ENCODE measurements at places on chromosomes 12 and 14.
A peak's percentile ranks its signal among the peaks of the same experiment; 100 is the strongest.

GRCh38 chr12:51635346-51635745 lies 44.3 kb downstream of the SCN8A start:
- no peak for DNase-seq

GRCh38 chr12:90902596-90902995 lies 52.4 kb downstream of the CCER1 start:
- no peak for DNase-seq

DNA sequence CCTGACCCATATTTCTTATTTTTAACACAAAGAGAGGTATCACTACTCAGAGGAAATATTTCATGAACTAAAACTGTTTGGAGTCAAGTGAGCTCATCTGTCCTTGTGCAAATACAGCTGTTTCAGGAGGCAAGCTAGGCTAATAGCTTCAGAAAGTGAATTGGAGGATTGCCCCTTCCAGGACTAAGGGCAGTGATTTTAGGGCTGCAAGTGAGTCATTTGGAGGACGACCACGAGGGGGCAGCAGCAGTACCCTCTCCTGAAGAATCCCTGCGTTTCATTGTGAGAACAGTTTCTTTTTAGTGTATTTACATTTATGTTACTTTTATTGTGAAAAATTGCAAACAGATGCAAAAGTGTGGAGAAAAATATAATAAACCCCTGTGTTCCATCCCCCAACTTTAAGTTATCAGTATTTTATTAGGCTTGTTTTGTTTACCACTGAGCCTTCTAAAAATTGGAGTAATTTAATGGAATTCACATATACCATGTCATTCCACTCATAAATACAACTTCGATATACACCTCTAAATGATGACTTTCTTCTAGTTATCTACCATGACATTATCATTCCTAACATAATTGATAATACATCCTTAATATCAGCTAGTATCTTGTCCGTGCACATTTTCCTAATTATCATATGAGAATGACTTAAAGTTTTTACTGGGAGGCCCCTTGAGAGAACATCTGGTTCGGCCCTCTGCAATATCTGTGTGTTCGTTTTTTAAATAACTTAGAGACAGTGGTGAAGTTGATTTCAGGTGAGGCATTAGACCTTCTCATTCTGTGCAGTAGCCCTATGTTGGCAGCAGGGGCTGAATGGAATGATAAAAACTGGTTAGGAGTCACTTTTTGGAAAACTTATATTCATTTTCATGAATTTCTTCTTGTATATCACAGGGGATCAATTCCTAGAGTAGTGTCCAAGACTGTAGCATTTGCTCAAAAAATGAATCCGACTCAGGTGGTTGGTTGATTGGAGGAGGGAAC lies 13.7 kb downstream of the FOXJ2 start:
- peak; percentile 84 for DNase-seq

GRCh38 chr12:103013741-103014300 lies 56.3 kb downstream of the ASCL1 start:
- DNase-seq = no peak

GRCh38 chr12:12721814-12722434 lies 4.8 kb downstream of the CDKN1B start:
- no peak for DNase-seq

- DNase-seq = no peak
Measured at GRCh38 chr12:49357103-49357678, 10.1 kb upstream of the SPATS2 start.

DNA sequence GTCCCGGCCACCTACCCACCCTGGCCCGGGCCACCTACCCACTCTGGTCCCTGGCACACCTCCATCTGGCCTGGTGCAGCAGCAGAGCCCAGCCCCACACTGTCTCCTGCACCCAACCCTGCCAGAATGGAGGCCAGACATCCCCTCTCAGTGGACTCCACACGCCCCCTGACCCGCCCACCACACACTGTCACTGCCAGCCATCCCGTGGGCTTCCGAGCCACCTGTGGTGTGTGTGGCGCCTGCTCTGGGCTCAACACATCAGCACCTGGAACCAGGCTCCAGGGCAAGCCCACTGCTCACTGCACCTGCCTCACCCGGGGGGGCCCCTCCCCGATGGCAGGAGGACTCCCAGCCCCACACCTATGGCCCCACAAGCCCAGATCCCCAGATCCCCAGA lies 50.5 kb downstream of the FBRSL1 start:
- no peak for DNase-seq

DNA sequence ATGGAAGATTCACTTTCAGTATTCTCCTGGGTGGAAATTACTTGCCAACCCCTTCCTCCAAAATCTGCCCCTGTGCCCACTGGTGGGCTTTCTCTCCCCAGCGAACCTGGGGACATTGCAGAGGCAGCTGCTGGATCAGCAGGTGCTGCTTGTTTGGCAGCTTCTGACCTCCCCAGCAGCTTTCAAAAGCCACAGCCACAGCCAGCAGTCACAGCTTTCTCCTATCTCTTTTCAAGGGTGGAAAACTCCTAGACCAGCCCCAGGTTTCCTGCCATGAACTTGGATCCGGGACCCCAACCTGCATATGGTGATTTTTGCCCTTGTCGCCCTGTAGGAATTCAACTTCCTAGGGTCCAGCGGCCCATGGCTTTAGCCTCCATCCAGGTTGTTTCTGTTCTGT lies 330.8 kb downstream of the ADAMTS20 start:
- DNase-seq = no peak

DNA sequence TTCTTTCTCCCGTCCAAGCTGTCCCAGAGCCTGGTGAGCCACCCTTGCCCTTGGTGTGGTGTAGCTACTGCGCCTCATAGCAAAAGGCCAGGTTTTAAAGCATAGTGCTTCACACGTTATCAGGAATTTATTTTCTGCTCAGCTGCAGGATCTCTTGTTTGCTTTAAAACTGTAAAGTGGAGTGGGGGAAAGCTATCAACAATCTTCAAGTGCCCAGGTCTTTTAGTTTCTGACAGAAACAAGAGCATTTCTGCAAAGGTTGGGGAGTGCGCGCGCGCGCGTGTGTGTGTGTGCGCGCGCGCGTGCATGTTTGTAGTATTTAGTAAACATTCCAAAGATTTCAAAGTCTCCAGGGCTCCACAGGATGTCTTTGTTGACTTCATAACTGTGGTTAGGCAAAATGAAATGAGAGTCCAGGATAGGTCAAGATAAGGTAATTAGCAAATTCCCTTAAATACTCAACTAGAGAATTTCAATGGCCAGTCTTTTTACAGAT lies 45.5 kb downstream of the EML1 start:
- DNase-seq = no peak

- no peak for DNase-seq
Measured at GRCh38 chr12:118526255-118527095, 150.1 kb downstream of the SUDS3 start.

DNA sequence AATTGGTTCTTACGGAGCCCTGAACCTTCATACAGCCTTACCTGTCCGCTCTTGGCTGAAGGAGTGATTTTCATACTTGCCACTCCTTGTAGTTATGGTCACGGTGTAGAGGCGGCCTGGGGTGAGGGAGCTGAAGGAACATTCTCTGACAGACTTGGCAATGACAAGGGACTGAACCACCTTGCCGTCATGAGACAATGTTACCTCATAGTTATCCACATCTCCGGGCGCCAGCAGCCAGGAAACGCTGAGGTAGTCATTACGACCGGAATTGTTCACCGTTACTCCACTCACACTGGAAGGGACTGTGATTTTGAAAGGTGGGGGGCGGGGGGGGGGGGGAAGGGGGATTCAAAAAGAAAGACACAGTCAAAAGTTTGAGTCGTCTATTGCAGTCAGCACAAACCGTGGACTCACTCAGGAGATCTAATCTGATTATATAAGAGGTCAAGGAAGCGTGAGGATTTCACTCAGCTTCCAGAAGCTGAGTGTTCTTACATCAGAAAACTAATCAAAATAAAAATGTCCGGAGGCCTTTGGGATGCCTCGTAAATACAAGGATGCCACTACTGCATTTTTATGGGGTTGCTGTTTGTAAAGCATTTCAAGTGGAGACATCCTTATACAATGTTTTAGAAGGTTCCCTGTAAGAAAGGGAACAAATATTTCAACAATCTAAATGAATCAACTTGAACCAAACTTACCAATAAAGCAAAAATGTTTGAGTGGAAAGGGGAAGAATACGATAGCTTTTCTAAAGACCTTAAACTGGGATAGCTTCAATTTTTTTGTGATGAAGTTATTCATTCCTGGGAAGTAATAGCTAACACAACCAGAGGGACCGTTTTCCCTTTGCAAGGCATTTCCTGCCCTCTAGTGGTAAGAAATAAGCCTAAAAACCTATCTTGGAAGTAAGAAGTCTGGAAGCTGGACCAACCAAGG lies 60.6 kb downstream of the PTPRB start:
- no peak for DNase-seq

DNA sequence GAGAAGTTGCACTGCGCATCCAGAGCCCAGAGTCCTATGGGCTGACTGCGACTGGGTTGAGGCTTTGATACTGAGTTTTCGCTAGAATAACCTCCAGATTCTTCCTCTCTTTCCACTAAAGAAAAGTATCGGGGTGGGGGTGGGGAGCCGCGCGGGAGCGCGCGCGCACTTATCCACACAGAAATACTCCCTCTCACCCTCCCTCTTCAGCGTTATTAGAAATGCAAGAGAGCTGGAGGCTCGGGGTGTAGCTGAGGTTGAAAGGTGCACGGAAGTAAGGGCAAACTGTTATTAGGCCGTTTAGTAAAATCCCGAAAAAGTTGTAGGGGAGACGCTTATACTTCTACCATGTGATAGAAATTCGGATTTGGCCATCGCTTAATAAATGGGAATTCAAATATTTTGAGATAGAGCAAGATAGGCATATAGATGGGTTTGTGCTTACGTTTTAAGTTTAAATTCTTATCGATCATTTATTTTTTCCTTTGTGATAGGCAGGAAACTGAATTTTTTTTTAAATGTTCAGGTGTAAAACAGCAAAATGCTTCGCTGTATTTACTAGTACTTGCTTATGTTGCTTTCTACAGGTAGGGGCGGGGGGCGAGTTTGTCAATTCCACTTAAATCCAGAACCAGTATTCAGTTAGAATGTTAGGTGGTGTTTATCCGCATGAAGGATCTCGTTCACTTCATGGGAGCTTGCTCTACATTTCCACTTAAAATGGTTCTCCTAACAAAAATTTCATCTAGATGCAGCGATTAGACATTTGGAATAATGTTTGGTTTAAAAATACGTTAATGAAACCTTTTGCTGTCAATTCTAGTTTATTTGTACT lies 1.1 kb downstream of the ARHGAP5 start:
- peak; percentile 64 for DNase-seq

DNA sequence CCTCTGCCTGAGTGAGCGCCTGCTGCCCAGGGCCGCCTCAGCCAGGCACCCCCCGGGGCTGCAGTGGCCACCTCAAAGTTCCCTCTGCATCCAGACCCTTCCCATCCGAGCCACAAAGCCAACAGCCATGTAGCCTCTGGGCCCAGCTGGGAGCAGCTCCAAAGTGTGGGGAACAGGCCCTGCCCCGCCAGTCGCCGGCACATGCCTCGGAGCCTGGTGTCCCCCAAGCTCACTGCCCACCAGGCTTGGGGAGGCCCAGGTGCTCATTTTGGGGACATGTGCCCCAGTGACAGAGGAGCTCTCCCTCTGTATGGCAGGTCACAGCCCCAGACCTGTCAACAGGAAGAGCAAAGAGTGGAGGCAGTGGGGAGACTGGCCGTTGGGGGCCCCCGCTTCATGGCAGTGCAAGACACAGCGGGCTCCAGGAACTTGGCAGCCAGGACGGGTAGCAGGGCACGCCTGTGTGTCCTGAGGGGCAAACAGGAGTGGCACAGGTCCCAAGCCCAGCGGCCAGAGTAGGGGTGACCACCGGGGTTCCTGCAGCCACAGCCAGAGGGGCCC lies 29.9 kb downstream of the JAG2 start:
- DNase-seq = no peak

DNA sequence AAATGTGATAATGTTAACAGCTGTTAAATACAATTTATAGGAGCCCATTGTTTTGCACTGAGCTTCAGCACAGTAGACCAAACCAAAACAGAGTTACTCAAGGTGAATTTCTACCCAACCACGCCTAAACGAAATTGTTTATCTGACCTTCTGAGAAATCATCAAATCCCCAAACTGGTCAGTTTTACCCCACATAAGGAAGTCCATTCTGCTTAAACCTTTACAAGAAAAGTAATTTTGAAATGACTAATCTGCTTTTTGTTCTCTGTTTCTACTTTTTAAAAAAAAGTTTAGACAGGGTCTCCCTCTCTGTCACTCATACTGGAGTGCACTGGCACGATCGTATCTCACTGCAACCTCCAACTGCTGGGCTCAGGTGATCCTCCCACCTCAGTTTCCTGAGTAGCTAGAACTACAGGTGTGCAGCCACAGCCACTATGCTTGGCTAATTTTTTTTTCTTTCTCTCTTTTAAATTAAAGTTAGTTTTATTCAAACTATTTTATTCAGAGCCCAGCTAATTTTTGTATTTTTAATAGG lies 1.4 kb upstream of the RNF10 start:
- no peak for DNase-seq

GRCh38 chr12:95099270-95099790 lies 25.9 kb upstream of the NR2C1 start:
- no peak for DNase-seq

- no peak for DNase-seq
Measured at GRCh38 chr12:51801027-51801426, 47.5 kb downstream of the FIGNL2 start.
